ENCODE measurements at places on chromosomes 12 and 14. TPM values are rescaled to one million over a fixed set of nuclear protein-coding genes. Genes with fewer than 3 reads are reported as not detected.

AMN gene
- total RNA-seq, result 204 TPM

LLPH gene
- 16.5 TPM for total RNA-seq

EPYC gene
- total RNA-seq, result not detected

PRR4 gene
- 2.6 TPM for total RNA-seq

DACT1 gene
- 19.8 TPM for total RNA-seq

BICDL1 gene
- 26.7 TPM for total RNA-seq

ACSS3 gene
- 24.4 TPM for total RNA-seq

TMEM260 gene
- total RNA-seq, result 31.0 TPM

DNA sequence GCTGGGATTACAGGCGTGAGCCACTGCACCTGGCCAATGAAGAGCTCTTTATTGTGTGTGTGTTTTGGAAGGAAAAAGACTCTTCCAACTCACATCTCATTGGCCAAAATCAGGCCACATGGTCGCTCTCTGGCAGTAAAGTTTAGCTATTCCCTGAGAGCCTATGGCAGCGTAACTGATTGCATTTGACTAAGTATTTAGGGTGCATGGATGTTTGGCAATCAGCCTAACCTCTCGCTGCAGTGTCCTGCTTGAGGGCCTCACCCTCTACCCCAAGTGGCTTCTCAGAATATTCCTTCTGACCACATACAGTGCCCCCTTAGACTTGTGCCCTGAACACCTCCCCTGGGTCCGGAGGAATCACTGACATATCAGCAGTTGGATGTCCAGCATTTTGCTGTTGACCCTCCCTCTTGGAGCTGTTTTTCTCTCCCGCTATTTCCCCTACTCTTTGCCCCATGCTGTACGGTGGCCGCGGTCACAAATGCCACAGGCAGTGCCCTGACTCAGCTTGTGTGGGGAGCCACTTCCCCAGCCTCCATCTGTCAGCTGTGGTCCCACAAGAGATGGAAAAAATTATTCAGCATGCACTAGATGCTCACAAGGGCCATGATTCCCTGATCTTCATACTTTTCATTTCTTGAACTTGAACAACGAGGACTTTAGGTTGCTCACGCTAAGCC, 9.5 kb downstream of the PHETA1 start:
- no peak for DNase-seq

- no peak for DNase-seq
Observed at GRCh38 chr14:54052696-54053385, 96.2 kb upstream of the BMP4 start.

DNA sequence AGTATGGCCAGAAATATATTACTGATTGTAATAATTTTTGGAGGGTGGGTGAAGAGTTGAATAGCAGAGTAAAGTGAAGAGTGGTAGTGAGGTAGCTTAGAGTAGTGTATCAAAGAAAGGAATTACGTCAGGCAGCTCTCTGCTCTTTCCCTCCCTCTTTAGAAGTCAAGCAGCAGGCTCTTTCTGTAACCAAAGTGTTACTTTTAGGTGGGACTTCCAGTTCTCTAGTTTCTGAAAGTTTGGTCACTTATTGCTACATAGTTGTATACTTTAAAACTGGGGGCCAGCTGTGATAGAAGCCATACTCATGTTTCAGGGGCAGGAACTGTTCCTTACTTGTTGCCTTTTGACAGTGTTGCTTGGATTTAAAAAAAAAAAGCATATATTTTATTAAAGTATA, 30.6 kb downstream of the ATF7IP start:
- DNase-seq, result no peak

- DNase-seq, result no peak
Observed at GRCh38 chr12:38711054-38711453, 194.3 kb downstream of the CPNE8 start.

- DNase-seq, result no peak
Observed at GRCh38 chr14:59428581-59429012, 36.6 kb downstream of the GPR135 start.

- DNase-seq, result no peak
Observed at GRCh38 chr14:92449404-92450181, 64.0 kb upstream of the RIN3 start.

GRCh38 chr12:47223848-47224213, 144.1 kb upstream of the AMIGO2 start:
- peak; percentile 70 for DNase-seq

GRCh38 chr14:20632831-20633691, 8.4 kb downstream of the OR6S1 start:
- DNase-seq, result no peak

GRCh38 chr12:103964805-103965204, 867 bp upstream of the TDG start:
- DNase-seq, result no peak

DNA sequence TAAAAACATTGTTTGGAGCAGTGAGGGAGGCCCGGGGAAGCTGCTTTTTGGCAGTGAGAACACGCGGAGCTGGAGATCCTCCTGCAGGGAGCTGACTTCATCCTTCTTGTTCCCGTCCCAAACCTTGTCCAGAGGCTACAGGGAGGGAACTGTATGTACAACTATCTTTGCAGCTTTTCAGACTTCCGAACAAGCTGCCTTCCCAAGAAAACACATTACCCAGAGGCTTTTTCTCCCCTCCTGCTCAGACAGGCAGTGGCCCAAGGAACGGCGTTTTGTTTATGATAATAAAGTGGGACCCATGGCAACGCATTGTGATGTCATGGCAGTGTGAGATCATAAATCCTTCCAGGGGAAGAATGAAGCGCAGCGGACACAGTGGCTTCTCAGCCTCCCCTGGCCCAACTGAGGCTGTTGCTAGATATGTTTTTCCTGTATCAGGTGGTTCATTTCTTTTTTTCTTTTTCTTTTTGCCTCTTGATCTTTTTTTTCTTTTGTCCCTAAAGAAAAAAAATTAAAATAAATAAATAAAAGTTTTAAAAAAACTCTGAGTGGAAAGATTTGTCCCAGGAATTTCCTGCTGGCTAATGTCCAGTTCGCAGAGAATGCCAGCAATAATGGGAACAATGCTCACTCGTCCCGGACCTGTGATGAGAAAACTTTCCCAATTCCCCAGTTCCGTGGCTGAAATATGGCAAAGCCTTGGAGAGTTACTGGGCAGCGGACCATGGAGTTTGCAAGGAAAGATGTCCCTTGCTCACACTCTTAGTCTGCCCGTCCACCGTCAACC, 103.4 kb upstream of the MAP1LC3B2 start:
- peak; percentile 75 for DNase-seq

DNA sequence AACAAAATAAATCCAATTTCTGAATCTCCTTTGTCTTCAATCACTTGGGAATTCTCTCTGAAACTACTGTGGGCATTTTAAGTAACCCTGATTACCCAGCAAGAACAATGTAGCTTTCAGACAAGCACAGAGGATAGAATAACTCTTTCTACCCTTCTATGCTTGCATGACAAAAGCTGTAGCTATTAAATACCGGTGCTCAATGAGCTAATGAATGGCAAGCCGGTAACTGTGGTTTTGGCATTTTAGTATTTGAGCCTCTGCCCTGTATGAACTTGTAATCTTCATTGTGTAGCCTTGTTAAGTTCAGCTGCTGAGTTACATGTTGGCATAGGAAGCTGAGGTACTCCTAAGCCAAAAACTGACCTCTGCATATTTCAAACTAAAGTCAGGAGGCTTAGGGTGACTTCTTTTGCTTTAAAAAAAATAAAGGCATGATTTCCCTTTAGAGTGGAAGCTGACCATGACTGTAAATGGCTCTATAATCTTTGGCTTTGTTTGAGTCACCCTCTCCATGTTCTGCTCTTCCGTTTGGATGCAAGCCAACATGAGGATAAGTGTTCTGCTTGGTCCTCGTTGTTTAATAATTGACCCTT, 171.0 kb upstream of the HIF1A start:
- DNase-seq, result peak; percentile 74

GRCh38 chr12:20040831-20041230, 327.5 kb upstream of the PDE3A start:
- no peak for DNase-seq
